ENCODE measurements at places on chromosomes 7 and 10.

DNA sequence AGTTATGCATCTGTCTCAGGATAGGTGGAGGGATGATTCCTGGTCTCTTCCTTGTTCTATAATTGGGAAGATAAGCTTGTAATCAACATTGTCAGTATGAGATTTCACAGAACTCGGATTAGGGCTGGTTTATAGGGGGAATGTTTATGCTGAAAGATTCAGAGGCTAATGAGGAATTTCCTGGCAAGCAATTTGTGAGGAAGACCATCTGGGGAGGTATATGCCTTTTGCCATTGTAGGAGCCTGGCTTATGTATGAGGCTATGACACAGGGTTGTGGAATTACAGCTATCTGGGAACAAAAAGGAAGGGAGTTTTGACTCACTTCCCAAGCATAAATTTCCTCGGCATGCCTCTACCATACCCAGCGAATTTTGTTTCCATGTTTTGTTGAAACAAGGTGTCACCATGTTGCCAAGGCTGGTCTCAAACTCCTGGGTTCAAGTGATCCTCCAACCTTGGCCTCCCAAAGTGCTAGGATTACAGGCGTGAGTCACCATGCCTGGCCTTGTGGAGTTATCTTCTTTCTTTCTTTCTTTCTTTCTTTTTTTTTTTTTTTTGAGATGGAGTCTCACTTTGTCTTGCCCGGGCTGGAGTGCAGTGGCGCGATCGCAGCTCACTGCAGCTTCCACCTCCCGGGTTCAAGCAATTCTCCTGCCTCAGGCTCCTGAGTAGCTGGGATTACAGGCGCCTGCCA, 1.6 kb upstream of the COPS6 start:
- no peak for DNase-seq

DNA sequence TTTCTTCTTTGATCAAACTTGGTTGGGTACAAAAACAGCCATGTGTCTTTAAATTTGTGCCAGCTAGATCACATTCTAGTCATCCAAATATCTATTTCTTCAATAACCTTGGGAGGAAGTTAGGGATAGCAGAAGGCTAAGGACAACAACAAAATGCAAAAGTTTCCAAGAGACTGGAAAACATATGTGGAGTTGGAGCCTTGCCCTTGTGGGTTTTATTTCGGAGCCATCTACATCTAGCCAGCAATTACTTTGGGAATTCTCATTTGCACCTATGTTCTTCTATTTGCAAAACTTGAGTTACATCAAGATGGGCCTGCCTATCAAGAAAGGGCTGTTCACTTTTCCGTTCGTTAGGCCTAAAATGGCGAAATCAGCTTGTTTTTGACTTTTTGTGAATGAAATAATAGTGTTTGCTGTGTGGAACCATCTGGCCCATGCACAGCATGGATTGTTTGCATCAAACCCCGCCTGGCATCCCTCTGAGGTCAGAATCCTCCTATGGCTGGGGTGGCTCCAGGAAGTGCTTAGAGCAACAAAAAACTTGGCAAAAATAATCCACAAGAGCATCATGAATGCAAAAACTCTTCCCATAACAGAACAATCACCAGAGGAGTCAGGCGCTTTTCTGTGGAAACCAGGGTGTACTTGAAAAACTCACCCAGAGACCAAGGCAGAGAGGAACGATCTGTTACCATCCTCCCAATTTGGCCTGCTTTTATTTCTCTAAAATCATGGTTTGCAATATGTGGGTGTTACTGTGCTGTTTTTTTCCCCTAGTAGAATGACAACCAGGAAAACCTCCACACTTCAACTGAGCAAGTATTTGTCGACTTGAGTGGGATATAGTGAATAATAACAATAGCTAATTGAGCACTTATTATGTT, 36.2 kb upstream of the XPNPEP1 start:
- DNase-seq = no peak

GRCh38 chr7:22433710-22434460, 66.1 kb downstream of the STEAP1B start:
- DNase-seq = no peak

GRCh38 chr10:97097084-97097433, 88.7 kb downstream of the SLIT1 start:
- DNase-seq = no peak

DNA sequence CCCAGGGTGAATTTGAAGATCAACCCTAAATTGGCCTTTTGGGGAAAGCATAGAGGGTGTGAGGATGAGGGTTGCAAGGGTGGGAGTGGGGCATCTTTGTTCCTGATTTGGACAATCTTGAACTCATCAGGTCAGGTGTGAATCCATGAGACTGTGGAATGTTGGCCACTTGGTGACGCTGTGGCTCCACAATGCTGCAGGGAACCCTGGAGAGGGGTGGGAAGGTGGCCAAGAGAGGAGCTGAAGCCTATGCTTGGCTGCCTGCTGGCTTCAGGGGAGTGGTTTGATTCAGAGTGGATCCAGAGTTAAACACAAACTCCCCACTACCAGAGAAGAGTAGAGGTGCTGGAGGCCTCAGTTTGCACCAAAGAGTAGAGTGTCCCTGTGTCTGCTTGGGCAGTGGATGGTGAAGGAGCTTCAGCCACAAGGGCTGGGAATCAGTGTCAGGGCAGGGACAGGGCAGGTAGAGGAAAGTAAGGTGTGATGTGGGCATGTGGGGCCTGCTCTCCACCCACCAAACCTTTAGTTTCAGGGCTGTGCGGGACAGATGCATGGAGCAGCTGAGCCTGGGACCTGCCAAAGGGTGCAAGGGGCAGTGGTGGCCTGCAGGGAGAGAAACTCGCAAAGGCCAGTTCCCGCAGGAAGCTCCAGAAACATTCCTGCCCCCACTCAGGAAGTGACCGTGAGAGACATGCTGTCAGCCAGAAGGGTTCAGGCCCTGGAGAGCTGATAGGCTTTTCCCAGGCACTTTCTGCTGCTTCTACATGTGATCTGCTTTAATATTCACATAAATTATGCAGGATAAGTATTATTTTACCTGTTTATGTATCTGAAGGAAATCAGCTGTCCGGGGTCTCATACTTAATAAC, 81.0 kb upstream of the PRSS58 start:
- no peak for DNase-seq

GRCh38 chr7:2725178-2726105, 37.4 kb downstream of the AMZ1 start:
- no peak for DNase-seq

DNA sequence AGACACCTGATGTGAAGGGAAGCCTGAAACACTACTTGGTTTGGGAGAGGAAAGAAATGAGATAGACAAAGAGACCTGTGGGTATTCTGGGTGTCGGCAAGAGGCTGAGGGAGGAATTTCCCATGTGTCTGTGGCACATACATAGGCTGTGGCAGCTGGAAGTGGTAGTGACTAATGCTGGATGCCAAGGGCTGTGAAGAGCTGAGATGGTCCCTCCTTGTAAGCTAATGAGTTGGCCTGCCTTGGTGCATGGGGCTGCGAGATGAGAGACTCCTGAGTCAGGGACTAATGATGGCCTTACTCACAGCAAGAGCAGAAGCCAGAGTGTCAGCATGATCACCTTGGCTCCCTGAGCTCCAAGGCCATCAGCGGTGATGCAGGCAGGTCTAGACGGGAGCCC, 119.0 kb upstream of the EEPD1 start:
- DNase-seq = no peak

Data from activated CD8-positive, alpha-beta memory T cell treated with anti-CD3 and anti-CD28 coated beads, Interleukin-2, amount 50 U/mL, for 48 hours (primary cell).